ENCODE measurements at places on chromosomes 6 and 20.

DNA sequence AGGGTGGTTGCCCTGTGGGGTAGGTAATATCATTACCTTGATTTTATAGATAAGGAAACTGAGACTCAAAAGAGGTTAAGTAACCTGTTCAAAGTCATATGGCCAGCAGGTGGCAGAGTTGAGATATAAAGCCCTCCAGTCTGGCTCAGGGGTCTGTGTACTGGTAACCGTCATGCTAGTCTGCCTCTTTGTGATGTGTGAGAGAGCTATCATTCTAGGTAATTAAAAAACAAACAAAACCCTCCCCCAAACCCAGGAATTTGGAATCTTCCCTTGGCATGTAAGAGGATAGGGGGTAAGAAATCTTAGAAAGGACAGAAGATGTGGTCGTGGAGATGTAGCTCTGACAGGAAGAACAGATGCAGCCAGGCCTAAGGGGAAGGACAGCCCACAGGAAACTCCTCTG lies 206.0 kb downstream of the CDC5L start:
- DNase-seq = peak; percentile 3

DNA sequence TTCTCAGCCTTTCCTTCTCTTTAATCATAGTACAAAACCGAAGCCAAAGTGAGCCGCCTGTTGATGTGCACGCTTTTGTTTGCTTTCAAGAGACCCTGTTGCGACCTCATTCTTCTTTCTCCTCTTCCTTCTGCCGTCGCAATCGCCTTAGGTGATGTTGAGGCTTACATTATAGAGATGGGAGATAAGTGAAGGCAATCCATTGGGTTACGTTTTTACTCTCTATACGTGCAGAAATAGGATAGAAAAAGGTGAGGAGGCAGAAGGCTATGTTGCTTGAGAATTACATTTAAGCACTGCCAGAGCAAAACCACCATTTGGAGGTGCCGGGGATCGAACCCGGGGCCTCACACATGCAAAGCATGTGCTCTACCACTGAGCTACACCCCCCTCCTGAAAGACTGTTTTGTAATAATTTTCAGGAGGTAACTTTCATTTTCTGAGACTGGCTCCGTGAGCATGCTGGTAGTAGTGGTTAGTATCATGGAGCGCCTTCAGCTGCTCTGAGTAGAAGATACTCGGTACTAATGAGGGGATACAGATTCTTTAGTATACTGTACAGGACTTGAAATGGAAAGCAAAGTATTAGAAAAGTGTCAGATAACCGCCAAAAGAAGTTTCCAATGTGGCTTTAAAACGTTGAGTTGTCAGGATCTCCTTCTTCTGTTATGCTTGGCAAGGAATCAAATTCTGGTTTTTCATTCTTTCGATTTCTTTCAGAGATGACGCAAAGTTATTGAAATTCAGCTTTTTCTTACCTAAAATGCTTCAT lies 165.6 kb downstream of the TRIM27 start:
- DNase-seq = no peak

DNA sequence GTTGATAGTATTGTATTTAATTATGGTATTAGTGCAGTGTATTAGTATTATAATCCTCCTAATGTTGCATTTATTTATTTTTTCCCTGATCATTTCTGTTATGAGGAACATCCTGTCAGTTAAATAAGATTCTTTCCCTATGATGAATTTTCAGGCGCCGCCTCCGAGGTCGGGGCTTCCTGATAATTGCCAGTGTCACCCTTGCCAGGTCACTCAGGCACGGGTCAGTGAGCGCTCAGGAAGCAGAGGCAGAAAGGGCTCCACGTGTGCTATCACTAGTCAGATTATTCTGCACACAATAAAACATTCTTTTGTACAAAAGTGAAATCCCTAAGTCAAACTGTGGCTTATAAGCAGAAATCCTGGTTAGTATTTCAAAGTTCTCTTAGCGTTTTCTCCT lies 64.8 kb downstream of the TSHZ2 start:
- DNase-seq = no peak

DNA sequence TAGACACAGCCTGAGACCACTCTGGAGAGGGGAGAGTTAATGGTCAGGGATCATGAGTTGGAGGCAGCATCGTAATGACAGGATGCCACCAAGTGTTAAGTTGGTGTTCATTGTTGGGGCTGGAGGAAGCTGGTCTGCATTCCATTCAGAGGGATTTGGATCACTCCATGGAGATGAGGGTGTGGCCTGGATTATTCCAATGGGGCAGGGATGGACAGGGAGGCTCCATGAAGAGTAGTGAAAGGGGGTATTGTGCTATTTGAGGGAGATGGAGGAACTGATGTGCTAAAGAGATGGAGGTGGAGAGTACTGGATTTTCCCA lies 1.1 kb downstream of the SAPCD1 start:
- DNase-seq = no peak

DNA sequence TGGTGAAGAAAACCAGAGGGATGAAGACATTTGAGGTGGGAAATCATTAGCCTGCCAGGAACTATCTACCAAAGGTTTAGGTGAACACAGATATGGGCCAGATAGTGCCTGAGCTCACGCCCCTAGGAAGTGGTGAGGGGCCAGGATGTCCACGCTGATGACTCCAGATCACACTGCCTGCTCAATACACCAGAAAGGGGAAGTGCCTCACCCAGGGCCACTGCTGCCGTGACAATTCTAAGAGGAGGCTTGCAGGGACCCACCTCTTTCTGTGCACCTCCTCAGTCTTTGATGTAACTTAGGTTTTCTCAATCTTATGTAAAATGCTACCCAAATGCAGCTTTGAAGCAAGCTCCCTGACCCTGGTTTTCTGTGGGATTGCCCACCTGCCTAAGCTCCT lies 5.4 kb upstream of the RAB44 start:
- DNase-seq = no peak

DNA sequence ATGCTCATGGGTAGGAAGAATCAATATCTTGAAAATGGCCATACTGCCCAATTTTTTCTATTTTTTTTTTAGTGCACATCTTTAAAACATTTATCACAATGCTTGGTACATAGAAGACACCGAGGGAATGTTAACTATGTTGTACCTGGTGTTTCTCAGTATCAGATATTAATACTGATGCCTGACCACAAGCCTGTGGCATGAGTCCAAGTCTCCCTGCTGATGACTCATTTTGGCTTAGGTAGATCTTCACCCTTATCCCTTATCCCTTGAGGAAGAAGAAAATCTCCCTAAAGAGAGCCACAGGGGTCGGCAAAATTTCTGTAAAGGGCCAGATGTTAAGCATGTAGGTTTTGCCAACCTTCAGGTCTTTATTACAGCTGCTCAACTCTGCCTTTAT lies 14.5 kb downstream of the CD109 start:
- no peak for DNase-seq

DNA sequence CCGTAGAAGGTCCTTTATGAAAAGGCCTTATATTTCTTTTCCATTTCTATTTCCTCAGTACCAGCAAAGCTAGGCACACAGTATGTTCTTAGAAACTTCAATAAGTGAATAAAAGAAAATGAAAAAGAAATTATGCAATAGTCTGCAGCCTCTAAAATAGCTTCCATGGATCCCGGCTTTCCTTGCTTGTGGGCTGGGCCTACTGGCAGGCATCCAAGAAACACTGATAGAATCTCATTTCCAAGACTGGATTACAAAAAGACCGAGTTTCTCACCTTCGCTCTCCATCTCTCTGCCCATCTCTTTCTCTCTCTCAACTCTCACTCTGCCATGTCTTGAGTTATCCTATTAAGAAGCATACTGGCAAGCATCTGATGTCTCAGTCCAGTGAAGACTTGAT lies 187.5 kb upstream of the FKBP1C start:
- DNase-seq = no peak

DNA sequence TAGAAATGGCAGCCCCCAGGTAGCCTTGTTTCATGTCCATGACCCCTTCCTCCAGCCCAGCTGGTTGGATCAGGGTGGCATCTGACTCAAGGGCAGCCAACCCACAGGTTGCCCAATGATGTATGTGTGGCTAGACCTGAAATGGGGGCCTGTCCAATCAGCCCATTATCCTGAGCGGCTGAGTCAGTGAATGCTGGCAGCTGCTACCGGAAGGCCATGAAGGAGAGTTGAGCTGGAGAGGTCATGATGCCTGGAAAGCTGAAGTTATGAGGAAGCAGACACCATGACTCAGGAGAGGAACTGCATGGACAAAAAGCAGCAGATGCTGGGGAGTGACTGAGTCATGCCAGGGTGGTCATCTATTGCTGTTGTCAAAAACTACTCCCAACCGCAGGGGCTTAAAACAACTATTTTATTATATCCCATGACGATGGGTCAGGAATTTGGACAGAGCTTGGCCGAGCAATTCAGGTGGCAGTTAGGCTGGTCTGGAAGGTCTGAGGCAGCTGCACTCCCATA lies 67.3 kb downstream of the MDGA1 start:
- DNase-seq = no peak

GRCh38 chr6:14856177-14856576 lies 389.7 kb upstream of the JARID2 start:
- no peak for DNase-seq

- no peak for DNase-seq
These were observed 32.9 kb downstream of the TAF4 start for GRCh38 chr20:62032609-62033368.

DNA sequence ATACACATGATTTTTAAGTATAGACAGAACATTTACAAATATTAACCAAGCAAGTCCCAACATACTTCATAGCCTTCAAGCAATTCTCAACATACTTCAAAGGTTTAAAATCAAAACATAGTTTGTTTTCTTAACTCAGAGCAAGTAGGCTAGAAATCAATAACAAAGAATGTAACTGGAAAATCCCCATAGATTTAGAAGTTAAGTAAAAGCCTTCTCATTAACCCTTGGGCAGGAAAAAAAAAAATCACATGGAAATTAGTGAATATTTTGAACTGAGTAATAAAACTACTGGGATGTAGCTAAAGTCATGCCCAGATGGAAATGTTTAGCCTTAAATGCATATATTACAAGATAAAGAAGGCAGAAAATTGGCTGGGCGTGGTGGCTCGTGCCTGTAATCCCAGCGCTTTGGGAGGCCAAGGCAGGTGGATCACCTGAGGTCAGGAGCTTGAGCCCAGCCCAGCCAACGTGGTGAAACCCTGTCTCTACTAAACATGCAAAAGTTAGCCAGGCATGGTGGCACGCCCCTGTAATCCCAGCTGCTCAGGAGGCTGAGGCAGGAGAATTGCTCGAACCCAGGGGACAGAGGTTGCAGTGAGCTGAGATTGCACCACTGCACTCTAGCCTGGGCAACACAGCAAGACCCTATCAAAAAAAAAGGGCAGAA lies 316.1 kb downstream of the TAF4 start:
- DNase-seq = no peak

DNA sequence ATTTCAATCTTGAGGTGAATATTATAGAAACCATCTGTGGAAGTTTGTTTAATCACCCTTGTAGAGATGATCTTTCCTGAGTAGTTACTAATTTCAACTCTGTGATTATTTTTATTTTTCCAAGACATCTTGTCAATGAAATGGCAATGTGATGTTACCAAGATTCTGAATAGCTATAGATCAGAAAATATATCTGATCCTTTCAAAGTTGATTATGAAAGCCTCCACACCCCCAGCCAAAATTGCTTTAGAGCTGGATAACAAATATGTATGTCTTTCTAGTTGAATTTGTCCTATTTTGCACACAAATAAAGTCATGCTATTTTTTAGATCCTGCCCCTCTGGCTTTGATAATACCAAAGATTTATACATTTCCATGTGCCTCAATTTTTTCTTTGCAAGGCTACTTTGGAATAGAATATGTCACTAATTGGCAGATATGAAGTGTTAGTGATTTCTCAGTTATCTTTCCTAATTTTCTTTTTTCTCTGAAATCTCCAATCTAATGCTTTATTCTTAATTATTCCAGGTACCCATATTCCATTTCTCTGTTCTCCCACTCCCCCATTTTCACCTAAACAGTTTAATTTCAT lies 5.0 kb downstream of the SIM1 start:
- no peak for DNase-seq

- DNase-seq = no peak
These were observed 79.0 kb downstream of the SAMD3 start for GRCh38 chr6:130143709-130144108.

- DNase-seq = no peak
These were observed 328.4 kb upstream of the SOX4 start for GRCh38 chr6:21265034-21265729.

DNA sequence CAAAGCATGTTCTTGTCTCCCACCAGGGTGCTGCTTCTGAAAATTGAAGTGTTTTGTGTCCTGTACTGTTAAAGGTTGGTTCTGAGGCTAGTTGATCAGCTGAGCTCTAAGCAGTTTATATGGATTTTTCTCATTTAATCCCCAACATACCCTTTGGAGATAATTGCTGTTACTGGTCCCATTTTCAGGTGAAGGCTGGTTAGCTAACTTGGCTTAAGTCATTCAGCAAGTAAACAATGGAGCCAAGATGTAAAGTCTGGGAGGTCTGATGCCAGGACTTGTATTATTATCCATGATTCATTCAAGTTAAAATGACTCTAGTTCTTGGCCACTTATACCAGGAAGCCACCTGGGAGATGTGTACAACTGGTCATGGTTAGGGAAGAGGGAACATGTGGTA lies 42.5 kb upstream of the FERMT1 start:
- no peak for DNase-seq

DNA sequence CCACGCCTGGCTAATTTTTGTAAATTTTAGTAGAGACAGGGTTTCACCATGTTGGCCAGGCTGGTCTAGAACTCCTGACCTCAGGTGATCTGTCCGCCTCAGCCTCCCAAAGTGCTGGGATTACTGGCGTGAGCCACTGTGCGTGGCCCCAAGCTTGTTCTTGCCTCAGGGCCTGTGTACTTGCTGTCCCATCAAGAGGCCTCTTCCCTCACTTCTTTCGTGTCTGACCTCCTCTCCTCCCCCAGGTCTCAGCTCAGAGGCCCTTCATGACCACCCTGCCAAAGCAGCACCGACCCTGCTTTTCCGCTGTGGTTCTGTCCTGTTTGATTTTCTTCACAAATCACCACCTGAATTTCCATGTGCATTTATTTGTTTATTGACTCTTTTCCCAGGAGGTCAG lies 10.5 kb upstream of the UBE2V1 start:
- no peak for DNase-seq

DNA sequence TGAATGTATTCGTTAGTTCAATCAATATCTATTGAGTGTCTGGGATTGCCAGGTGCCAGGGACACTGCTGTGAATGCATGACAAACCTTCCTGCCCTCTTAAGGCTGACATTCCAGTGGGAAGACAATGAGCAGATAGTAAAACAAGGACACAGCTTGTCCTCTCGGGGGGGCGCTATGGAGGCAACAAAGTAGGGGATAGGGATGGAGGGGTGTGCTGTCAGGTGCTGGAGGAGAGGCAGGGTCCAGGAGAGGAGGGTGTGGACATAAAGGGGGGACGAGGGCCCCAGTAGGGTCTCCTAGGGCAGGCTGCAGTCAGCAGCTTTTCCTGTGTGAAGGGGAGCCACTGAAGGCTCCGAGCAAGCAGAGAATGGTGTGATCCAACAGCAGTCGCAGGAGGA lies 198.2 kb upstream of the PDE10A start:
- DNase-seq = no peak

- no peak for DNase-seq
These were observed 4.6 kb downstream of the PTGIS start for GRCh38 chr20:49563015-49563980.

Measured in activated CD8-positive, alpha-beta memory T cell treated with anti-CD3 and anti-CD28 coated beads for 48 hours (primary cell).